Activated CD4-positive, alpha-beta T cell treated with anti-CD3 and anti-CD28 coated beads, Interleukin-2, amount 50 U/mL, for 48 hours (primary cell): ENCODE measurements at places on chromosomes 6 and 20.

DNA sequence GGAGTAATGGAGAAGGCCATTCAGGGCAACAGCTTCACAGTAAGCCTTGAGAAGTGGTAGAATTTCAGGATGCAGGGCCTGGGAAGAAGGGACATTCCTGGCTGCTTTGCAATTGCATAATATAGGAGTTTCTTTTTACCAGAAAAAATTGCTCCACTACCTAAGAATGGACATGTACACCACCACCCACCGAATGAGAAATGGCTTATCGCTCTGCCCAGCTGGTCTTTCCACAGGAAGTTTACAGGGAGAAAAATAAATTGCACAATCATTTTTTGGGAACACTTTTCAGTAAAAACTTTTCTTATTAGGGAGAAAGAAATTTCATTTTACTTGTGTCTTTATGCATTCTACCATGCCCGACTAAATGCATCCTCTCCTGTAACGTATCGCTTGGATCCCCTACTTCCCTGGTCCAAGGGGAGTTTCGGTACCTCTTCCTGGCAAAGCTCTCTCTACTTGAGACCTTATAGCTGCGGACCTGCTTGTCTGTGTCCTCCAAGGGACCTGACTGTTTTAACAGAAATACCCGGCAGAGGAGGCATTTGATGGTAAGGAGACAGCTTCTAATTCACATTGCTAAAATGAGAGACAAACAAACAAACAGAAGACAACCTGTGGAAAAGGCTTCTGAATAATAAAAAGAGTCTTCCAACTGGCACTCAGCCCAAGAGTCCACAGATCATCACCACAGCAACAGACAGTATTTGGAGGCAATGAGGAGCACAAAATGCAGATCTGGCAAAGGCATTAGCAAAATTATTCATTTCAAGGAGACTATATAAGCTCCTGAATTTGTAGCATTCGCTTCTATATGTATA is 54.2 kb downstream of the MAP3K5 start:
- DNase-seq = no peak

DNA sequence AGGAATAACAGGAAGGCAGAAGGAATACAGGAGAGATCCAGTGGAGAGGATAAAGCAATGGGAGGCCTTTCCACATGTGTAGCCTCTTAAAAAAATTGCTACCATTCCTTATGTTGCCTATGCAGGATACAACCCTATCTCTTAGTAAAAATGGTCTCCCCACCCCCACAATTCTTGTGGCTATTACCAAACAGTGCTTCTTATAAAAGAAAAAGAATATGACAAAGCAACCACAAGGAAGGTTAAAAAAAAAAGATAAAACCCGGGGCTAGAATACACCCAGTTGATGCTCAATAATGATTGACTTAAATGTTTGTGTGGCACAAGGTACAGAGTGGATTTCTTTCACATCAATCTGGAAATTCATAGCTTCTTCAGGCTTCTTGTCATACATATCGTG is 250.9 kb downstream of the HIVEP2 start:
- DNase-seq = no peak

GRCh38 chr20:34850969-34851368 is 21.7 kb downstream of the GGT7 start:
- no peak for DNase-seq

DNA sequence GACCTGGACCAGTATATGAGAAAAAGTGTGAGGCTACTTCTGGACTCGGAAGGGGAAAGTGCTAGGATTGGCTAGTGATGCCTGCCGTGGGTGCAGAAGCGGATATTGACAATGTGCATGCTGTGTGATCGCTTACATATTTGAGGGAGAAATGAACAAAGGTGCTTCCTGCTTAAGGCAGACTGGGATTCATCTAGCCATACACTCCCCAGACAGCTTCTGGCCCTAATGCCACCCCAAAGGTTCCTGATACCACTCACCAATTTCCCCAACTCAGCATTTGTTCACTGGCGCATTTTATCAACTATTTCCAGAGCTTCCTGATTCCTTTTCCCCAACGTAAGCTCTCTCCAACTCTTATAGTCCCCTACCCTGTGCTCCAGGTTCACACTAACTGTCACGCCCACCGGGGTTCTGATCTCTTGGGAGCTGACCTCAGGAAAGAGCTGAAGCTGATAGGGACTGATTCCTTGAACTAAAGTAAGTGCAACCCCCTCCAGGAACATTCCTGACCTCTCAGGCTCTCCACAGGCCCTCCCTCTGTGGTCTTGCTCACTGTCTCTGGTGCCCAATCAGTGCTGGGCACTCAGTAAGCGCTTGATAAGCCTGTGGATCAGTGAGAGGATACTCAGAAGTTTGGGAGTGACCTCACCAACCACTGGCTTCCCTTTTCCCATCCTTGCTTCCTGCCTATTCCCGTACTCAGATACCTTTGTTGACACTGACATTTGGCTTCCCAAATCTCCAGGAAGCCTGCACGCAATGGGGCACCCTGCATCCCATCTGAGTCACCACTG is 73.3 kb downstream of the MRPL14 start:
- DNase-seq = no peak

- peak; percentile 63 for DNase-seq
Measured at GRCh38 chr20:63223121-63223825, 7.3 kb upstream of the YTHDF1 start.

DNA sequence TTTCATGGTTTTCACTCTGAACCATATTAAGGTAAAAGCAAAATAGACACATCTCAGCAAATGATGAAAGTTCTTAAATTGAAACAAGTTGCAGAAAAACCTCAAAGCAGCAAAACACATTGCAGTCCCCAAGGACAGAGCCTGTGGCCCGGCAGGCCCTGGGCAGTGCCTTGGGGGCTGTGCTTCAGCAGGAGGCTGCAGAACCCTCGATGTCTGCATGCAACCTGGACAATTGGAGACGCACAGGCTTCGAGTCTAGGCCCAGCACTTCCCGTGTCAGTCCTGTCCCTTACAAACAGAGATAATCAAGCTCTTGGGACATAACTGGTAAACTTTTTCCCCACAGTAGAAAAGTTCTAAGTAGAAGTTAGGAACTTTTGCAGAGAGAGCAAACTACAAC is 9.2 kb downstream of the PYGB start:
- no peak for DNase-seq

DNA sequence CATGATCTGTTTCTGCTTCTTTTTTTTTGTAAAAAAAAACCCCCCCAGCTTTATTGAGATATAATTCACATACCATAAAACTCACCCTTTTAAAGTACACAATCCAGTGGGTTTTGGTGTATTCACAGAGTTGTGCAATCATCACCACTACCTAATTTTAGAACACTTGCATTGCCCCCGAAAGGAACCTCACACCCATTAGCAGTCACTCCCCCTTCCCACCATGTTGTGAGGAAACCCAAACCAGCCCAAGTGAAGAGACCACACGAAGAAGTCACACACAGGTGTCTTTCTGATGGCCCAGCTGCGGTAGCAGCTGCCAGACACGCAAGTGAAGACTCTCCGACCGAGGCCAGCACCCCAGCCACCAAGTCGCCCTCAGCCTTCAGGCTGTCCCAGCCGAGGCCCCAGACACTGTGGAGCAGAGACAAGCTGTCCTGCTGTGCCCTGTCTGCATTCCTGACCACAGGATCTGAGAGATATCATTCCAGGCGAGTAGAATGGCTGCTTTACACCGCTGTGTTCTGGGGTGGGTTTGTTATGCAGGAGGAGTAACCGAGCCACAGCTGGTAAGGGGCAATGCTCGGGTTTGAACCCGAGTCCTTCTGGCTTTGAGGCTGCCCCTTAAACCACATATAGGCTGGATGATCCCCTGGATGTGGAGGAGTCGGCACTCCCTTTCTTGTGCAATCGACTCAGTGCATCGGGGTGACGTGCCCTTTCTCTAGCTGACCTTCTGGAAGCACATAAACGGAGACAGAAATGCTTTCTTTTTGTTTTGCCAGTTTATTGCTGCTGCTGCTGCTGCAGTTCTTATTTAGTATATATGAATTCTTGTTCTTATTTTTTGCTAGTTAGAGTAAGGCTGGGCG is 59.1 kb upstream of the PTPN1 start:
- no peak for DNase-seq

GRCh38 chr20:3374296-3374695 is 33.2 kb downstream of the DNAAF9 start:
- no peak for DNase-seq

DNA sequence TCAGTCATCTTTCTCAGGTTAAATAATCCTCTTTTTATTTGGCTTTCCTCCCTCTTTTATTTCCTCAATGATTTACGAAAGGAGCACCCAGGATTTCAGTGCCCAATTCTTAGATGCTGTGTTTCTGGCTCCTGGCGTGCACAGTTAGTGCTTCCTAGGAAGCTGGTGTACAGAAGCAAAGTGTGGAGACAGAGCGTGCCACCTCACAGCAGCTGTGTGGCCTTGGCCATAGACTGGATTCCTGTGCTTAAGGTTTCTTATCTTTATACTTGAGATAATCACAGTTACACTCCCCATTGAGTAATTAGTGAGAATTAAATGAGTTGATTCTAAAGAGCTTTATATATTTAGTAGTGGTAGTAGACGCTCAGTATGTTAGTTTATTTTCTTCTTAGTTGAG is 39.7 kb upstream of the GJA1 start:
- no peak for DNase-seq

GRCh38 chr6:134840086-134840867 is 109.6 kb downstream of the ALDH8A1 start:
- DNase-seq = no peak

DNA sequence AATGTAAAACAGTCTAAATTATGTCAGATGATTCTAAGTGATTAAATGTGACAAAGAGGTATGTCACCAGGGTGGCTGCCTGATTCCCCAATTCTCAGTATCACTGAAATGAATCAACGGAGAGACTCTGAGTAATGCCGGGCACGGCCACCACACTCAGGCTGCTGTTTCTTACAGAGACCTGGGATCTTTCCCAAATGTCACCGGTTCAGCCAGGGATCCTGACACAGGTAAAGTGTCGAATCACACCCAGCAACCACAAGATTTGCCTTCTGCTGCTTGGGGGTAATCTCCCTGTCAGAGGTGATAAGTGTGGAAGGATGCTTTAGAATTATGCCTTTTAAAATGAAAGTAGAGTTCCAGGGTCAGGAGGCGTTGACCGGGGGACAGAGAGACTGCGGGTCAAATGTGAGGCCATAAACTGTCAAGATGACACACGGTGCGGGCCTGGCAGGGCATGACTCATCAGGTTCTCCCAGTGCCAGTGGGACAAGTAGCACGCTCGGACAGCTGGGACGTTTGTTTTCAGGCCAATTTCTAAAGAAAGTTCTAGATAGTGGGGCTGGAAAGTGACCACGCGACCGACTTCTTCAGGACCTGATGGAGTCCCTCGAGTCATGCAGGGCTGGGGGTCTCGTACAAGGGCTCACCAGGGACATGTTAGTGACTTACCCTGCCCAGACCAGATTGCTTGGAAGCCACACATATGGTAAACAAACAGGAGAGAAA is 48.9 kb downstream of the PRDM1 start:
- DNase-seq = peak; percentile 26

DNA sequence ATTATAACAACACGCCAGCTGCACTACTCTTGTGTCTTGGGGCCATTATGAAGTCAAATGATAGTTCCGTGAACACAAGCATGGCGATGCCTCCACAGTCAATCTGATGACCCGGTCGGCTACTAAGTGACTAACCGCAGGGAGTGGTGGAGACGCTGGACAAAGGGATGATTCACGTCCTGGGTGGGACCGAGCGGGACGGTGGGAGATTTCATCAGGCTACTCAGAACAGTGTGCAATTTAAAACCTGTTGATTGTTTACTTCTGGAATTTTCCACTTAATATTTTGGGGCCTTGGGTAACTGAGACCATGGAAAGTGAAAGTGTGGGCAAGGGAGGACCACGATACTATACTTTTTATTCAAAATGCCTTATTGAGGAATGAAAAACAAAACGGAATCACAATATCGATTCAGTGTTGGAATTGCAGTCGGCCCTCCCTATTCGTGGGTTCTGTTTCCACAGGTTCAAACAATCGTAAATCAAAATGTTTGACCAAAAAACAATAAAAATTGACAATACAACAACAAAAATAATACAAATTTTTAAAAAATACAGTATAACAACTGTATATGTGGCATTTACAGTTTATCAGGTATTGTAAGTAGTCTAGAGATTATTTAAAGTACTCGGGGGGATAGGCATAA is 66.5 kb downstream of the MYLK4 start:
- DNase-seq = no peak

DNA sequence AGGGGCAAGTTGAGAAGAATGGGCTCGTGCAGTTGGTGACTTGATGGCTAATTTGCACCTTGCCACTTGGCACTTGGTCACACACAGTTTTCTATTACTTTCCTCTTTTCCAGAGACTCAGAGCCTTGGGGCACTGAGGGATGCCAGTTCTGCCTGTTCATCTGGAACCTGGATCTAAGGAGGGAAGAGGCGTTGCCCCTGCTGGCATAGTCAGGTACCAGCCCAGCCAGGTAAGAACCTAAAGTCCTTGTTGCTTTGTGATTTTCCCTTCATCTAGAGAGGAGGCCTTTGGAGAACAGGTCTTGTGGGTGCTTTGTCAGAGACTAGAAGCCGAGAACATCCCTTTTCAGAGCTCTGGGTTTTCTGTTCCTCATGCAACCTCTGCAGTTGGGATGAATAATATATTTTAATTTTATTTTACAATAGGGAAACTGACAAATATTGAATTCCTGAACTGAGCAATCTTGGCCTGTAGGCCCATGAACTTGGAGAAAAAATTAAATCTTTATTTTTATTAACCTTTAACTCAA is 11.4 kb downstream of the SYTL3 start:
- DNase-seq = no peak

DNA sequence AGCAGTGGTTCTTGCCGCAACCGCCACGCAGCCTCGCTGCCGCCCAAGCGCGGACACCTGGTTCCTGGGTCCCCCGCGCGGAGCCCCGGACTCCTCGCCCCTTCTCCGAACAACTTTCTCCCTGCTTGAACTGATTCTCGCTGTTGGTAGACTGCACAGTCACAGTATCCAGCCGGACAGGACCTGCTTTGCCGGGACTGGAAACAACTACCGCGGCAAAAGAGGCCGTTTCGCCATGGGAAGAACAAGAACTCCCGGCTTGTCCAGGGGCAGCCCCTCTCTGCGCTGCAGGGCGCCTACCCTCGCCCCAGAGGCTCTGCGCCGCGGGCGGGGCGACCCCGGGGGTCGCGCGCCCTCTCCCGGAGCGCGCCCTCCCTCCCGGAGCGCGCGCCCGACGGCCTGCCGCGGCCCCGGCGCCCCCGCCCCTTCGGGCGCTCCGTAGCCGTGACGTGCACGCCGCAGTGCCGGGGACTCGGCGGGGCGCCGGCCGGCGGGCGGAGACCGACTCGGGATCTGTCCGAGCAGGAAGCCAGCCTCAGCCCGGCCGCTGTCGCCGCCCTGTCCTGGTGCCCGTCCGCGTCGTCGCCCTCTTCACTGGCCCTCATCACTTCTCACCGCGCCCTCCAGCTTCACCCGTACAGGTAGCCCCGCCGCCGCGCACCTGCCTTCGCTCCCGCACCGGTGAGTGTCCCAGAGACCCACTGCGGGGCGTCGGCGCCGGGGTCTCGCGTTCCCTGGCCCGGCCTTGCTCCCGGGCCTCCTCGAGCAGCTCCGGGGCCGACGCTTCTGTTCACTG is at the start of gene MYO6:
TSS of gene MYO6 (plus strand) at position 497 of the 796 bp plus-strand sequence. CDS start 68,309 bp downstream, outside the sequence.
- DNase-seq = peak; percentile 28
